ENCODE measurements at places on chromosomes 12 and 14. TPM values are rescaled to one million over a fixed set of nuclear protein-coding genes. Genes with fewer than 3 reads are reported as not detected.

DNA sequence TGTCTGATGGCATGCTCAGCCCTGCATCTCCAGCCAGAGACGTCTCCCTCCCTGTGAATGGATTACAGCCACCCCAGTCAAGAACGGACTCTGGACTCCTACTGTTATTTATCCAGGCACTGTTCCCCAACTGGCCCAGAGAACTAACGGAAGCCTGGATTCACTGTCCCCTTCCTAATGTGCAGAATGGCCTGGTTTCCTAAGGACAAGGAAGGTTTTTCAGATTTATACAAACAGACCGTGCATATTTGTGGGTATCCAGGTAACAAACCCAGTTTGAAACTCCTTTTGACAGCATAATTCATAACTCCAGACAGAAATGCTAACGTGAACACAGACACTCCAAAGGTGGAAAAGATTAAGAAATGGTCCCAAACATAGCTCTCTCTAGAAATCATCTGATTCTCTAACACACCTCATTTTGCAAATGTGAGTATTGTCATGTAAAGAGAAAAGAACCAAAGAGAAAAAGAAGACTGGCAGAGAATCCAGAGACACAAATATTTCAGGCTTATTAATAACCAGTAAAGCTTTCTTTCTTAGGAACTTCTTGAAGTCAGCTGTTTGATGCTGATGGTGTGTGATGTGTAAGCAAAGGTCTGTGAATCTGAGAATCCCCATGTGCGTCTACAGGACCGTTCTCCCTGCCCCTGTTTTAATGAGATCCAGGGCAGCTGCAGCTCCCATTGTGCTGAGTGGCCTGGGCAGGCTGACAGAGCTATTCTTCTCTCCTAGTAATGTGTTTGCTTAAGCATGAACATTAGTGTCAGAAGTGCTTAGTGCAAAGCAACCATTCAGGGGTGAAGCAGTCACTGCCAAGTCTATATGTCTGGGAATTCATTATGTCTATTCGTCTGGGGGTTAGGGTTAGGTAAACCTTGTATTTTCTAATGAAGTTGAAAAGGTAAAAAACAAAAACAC is 86.8 kb upstream of the HIF1A start:
- H3K27me3 ChIP-seq, result no peaks in the 10 kb centered on the region
- H3K4me1 ChIP-seq, result no peaks in the 10 kb centered on the region
- no peaks in the 10 kb centered on the region for H3K36me3 ChIP-seq
- H3K4me3 ChIP-seq, result no peak overlapping the region
- no peak overlapping the region for H3K27ac ChIP-seq

DNA sequence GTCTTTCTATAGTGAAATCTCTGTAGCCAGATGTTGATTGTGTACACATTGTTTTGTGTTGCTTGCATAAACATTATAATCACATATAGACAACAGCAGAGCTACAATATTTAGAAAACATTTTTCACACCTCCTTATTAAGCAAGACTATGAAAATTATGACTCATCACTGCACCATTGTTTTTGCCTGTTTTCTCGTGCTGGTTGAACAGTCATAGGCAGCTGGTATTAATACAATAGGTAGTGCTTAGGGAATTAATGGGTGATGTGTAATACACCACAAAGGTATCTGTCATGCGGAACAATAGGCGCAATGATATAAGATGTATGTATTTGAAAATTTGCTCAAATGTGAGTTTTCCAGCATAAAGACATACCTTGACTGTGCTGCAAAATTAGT is 449.3 kb downstream of the FOXG1 start:
- H3K27me3 ChIP-seq, result peaks cover 3% of the 10 kb centered on the region
- no peak overlapping the region for H3K27ac ChIP-seq
- H3K4me3 ChIP-seq, result no peak overlapping the region
- no peaks in the 10 kb centered on the region for H3K4me1 ChIP-seq

DNA sequence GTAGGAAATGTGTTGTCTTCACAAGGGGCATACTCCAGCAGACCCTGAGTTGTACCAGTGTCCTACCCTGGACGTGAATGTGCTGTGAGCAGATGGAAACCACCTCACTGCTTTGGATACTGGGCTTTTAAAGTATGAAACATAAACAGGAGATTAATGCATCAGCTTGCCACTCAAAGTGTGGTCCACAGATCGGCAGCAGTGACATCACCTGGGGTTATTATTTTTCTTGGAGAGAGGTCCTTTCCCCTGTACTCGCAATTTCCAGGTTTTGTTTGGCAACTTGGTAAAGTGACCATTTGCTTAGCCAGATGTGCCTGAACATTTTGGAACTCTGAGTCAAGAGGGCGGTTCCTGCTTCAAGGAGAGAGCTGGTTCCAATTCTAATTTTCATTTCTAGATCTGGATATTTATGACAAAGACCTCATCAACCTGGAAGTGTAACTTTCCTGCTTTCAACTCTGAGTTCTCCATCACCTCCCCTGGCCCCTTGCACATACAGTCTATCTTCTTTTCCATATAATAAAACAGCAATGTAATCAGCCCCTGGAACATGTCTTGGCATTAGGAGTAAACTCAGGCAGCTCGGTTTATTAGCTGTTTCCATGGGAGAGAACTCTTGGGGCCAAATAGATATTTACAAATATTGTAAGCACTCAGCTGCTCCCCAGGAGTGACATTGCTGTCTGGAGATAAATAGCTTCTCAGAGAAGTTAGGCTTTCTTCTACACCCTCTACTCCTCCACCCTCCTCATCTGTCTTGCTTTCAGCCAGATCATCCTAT is 237.0 kb upstream of the TBX3 start:
- H3K27ac ChIP-seq, result peak overlapping the region; percentile 50
- no peak for DNase-seq
- no peaks in the 10 kb centered on the region for H3K27me3 ChIP-seq
- H3K4me1 ChIP-seq, result peaks cover 15% of the 10 kb centered on the region

DNA sequence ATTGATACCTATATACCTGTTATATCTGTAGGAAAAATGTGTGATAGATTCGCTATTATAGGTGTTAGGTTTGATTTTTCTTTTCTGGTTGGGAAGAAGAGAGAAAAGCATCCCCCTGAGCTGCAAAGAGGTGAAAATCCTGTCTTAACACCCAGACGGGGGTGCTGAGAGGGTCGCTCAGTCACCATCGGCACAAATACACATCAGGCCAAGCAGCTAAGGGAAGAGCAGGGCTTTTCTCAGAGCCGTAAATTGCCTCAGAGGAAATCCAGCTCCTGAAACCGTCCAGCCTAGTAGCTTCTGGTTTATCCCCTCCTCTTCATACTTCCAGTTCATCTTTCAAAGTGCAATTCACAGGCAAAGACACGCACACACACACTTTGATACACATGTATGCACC is 111.1 kb upstream of the OVCH1 start:
- H3K36me3 ChIP-seq, result no peaks in the 10 kb centered on the region
- H3K27ac ChIP-seq, result no peak overlapping the region
- no peak overlapping the region for H3K4me3 ChIP-seq

GRCh38 chr12:86597431-86597830 is 341.2 kb upstream of the MGAT4C start:
- H3K27ac ChIP-seq, result no peak overlapping the region
- H3K4me1 ChIP-seq, result no peaks in the 10 kb centered on the region
- H3K27me3 ChIP-seq, result no peaks in the 10 kb centered on the region
- no peak for DNase-seq
- no peaks in the 10 kb centered on the region for H3K36me3 ChIP-seq
- no peak overlapping the region for H3K4me3 ChIP-seq

GRCh38 chr12:67609226-67609870 is 39.2 kb upstream of the DYRK2 start:
- no peaks in the 10 kb centered on the region for H3K27me3 ChIP-seq
- no peak for DNase-seq
- no peaks in the 10 kb centered on the region for H3K36me3 ChIP-seq
- H3K4me3 ChIP-seq, result no peak overlapping the region

- no peaks in the 10 kb centered on the region for H3K4me1 ChIP-seq
- no peak overlapping the region for H3K27ac ChIP-seq
- no peak for DNase-seq
Measured at GRCh38 chr14:74326369-74327152, 21.7 kb upstream of the VRTN start.

- no peaks in the 10 kb centered on the region for H3K36me3 ChIP-seq
- no peaks in the 10 kb centered on the region for H3K27me3 ChIP-seq
- peaks cover 6% of the 10 kb centered on the region for H3K4me1 ChIP-seq
- no peak overlapping the region for H3K4me3 ChIP-seq
Measured at GRCh38 chr12:119661882-119662281, 6.1 kb upstream of the PRKAB1 start.

DNA sequence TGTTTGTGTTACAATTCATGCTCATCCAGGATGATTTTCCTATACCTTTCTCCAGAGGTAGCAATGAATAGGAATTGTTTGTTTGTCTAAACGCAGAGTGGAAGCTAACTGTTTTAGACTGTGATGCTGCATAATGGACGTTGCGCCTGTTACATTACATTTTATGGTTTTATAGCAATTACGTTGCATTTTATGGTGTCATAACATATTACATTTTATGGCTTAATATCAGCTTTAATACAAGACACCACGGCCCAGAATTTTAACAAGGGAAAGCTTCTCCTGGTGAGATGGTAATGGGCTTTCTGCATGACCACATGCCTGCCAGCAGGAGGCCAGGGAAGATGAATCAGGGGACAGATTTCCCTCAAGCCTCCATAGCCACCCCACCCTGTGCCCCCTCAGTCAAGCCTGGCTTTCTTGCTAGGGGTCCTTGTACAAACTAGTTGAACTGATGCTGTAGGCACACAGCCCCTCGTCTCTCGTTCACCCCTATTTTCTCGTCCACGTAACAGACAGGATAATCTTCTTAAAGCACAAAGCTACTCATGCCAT is 56.5 kb downstream of the HSPB8 start:
- no peaks in the 10 kb centered on the region for H3K27me3 ChIP-seq
- H3K4me1 ChIP-seq, result no peaks in the 10 kb centered on the region
- H3K4me3 ChIP-seq, result no peak overlapping the region
- no peak for DNase-seq
- no peaks in the 10 kb centered on the region for H3K36me3 ChIP-seq
- no peak overlapping the region for H3K27ac ChIP-seq

DNA sequence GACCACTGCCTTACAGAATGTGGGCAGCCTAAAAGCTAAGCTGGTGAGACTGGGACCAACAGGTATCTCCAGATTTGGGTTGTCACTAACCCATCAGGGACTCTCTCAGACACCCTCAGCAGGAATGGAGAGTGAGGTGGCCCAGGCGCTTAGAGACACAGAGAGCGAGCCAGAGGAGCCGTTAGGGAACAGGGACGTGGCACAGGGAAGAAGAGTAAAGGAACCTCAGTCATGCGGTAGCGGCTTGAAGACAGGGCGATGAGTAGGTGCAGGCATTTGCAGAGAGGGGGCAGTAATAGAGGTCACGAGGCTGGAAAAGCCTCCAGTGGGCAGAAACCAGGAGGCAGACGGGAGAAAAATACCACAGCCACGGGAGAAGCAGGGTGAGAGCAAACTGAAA is 158.0 kb upstream of the CCND2 start:
- DNase-seq, result no peak
- H3K27ac ChIP-seq, result no peak overlapping the region
- no peaks in the 10 kb centered on the region for H3K36me3 ChIP-seq
- H3K4me1 ChIP-seq, result peaks cover 17% of the 10 kb centered on the region
- no peaks in the 10 kb centered on the region for H3K27me3 ChIP-seq

DNA sequence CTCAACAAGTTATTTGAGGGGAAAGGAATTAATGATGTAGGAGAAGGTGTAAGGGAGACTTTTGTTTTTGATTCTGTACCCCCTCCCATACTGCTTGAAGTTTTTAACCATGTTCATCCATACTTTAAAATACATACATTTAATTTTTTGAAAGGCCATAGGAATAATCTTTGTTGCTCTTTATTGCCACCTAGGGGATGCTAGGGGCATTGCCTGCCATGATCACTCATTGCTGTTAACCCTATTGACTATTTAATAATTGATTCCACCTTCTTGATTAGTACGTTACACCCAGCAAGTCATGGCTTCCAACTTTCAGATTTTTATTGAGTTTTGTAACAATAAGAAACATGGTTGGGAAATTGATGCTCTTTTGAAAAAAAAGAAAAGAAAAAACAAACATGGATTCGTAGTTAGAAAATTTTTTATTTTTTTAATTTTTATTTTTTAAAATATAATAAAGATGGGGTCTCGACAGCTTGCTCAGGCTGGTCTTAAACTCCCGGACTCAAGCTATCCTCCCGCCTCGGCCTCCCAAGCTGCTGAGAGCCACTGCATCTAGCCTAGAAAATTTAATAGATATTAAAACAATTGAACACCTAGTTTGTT is 8.5 kb upstream of the PRKAB1 start:
- DNase-seq, result no peak
- H3K36me3 ChIP-seq, result no peaks in the 10 kb centered on the region
- no peaks in the 10 kb centered on the region for H3K27me3 ChIP-seq

DNA sequence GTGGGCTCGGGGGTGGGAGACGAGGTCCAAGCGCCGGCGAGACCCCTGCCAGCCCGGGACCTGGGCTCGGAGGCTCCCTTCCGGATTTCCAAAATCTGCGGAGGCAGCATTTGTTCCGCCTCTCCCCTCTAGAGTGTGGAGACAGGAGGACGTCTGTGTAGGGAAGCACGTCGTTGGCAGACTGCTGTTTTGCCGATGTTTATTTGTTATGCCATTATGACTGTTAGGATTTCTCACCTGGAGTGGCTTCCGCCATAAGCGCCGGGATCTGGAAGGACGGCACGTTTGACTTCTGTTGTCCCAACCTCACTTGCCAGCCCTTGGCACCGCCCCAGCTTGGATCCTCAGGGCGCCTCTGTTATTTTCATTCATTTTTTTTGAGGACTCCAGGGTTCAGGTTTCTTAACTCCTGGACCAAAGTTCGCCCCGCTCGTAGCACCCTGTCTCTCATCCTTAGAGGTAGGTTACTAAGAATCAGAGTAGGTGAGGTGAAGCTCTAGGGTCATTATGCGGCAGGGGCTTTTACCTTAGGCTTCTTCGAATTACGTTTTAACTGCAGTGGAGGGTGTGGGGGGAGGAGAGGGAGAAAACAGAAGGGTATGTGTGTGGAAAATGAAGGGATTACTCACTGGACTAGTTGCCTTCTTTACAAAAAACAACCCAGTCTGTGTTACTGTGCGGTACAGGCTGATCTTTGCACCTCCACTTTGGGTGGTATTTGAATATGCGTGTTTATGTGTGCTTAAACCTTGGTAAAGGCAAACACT is 547 bp upstream of the PYGL start:
- H3K36me3 ChIP-seq, result no peaks in the 10 kb centered on the region
- DNase-seq, result peak; percentile 43
- H3K4me1 ChIP-seq, result peaks cover 10% of the 10 kb centered on the region
- H3K4me3 ChIP-seq, result peak overlapping the region; percentile 62

GRCh38 chr12:131098178-131098981 is 144.7 kb downstream of the ADGRD1 start:
- H3K27me3 ChIP-seq, result no peaks in the 10 kb centered on the region
- H3K4me1 ChIP-seq, result peaks cover 13% of the 10 kb centered on the region
- no peaks in the 10 kb centered on the region for H3K36me3 ChIP-seq
- H3K27ac ChIP-seq, result no peak overlapping the region

Gene RNF34
- total RNA-seq, result 34.3 TPM

Gene DCN
- 392 TPM for total RNA-seq

Gene LMNTD1
- not detected for total RNA-seq
